ENCODE measurements at places on chromosomes 6 and 20.

- no peak for DNase-seq
Measured at GRCh38 chr6:161351858-161352257, 78.0 kb upstream of the AGPAT4 start.

DNA sequence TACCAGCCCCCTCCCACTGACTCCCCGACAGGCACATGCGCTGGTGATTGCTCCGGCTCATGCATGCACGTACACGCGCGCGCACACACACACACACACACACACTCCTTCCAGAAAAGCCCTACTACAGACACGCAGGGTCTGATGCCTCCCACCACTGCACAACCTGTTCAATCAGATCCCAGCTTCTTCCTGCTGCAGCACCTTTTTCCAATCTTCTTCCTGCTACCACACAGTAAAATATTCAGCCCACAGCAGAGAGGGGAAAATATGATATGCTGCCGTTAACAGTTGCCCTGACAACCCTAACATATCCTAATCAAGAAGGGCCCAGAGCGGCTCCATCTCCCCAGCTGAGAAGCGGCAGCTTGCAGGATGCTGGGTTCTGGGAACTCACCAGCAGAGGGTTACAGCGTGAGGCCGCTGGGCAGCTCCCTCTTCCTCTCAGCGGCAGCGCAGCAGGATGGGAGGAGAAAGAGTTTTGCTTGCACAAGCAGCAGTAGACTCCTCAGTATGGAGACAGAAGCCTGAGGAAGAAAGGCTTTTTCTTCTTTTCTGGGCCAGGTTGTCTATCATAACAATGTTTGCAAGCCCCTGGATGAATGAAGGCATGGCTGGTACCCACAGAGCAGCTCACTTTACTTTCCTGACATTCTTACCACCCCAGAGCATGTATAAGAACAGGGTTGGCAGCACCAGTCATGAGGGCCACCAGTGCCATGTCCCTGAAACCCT is 23.9 kb downstream of the MAP7 start:
- DNase-seq = no peak

DNA sequence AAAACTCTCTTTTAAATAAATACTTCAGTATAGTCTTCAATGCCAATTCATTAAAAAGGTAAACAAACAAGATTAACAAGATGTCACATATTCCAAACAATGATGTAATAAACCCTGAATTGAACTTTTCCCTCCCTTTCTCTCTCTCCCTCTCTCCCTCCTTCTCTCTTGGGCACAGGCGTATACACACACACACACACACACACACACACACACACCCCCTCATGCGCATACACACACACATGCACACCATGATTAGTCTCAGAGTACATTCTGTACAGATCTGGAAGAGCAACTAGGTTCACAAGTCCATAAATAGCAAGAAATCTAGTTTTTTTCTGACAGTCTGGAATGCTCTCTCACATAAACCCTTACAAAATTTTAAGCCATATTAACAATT is 128.3 kb downstream of the DST start:
- DNase-seq = no peak

GRCh38 chr6:168581236-168581635 is 140.3 kb downstream of the SMOC2 start:
- no peak for DNase-seq

GRCh38 chr6:13927203-13927602 is 2.5 kb downstream of the RNF182 start:
- no peak for DNase-seq

DNA sequence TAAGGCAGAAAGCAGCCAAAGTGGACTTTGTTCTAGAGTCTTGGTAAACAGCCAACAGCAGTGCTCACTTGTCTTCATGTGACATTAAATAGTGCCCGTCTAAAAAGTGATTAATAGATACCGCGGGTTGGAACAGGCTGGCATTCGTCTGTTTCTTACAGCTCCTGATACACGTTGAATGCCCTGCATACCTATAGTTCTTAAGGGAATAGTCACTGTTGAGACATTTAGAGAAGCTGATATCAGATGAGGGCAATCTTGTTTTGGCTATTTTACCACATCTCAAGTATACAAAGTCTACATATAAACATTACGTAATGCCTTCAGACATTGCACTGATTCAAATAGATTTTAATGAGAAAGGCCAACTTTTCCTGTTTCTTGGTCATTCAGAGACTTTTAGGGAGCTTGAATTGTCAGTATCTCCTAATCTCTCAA is 374.9 kb upstream of the FLRT3 start:
- no peak for DNase-seq

- no peak for DNase-seq
Measured at GRCh38 chr6:74152096-74152675, 456.2 kb downstream of the CD109 start.

DNA sequence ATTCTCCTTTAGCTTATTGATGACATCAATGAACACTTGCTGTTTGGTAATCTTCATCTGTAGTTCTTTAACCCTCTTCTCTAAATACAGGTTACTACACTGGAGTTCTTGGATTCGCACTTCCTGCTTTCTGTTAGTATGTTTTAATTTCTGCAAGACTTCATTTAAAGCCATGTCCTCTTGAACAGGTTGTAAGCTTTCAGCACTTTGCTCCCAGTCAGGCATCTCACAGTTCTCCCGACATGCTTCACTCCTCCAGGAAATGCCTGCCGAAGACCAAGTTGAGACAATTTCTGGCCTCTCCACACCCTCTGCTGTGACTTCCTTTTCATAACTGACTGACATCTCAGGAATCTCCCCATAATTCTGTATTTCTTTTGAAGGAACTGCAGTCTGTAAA is 15.8 kb downstream of the CAGE1 start:
- DNase-seq = no peak

GRCh38 chr6:73032586-73032985 is 192.7 kb downstream of the KHDC1L start:
- no peak for DNase-seq

GRCh38 chr6:1895721-1896120 is 286.0 kb downstream of the FOXC1 start:
- no peak for DNase-seq

GRCh38 chr20:12166053-12166717 is 248.5 kb downstream of the BTBD3 start:
- DNase-seq = no peak

DNA sequence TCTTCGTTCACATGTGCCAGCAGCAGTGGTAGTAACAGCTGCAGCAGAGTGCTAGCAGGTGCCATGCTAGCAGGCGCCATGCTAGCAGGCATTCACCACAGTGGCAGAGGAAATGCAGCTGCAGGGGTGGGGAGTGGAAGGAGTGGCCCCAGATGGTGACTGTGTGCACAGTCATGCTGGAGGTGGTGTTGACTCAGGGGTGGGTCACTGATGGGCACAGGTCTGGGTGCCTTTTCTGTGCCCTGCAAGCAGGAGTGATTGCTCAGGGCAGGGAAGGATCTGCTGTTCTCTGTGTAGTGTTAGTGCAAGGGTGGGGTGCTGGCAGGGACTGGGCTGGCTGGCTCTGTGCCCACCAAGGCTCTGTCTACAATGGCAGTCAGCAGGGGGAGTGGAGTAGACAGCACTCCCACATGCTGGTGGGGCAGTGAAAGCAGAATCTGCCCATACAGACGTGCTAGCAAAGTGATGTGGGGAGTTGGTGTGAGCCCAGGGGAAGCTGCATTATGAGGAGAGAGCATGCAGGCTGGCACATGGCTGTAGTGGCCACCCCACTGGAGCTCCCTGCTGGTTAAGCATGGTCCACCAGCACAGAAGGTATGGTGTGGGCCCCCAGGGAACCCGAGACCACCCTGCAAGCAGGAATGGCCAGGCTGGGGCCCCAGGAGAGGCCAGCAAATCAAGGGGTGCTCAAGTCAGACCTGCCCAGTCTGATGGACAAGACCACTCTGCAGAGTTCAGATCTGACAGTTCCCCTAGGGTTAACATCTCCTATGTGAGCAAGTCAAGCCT is 11.4 kb upstream of the TSPYL4 start:
- no peak for DNase-seq

- DNase-seq = no peak
Measured at GRCh38 chr6:96017070-96017359, 1.2 kb downstream of the FUT9 start.

DNA sequence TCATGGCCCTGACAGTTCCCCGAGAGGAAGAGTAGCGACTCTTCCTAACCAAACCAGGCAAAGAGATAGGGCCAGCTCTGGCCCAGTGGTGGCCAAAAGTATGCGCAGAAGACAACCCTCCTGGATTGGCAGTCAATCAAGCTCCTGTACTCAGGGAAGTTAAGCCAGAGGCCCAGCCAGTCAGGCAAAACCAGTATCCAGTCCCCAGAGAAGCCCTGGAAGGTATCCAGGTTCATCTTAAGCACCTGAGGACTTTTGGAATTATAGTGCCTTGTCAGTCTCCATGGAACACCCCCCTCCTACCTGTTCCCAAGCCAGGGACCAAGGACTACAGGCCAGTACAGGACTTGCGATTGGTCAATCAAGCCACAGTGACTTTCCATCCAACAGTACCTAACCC is 298.3 kb downstream of the RNGTT start:
- no peak for DNase-seq

GRCh38 chr6:116010790-116011401 is 49.8 kb downstream of the FRK start:
- peak; percentile 61 for DNase-seq

GRCh38 chr20:9457136-9457535 is 57.3 kb upstream of the LAMP5 start:
- DNase-seq = no peak

- DNase-seq = no peak
Measured at GRCh38 chr20:32050851-32051556, 1.0 kb upstream of the HCK start.

- DNase-seq = no peak
Measured at GRCh38 chr6:161407581-161407980, 133.7 kb upstream of the AGPAT4 start.

- DNase-seq = no peak
Measured at GRCh38 chr6:106178900-106179299, 92.8 kb downstream of the PRDM1 start.

- no peak for DNase-seq
Measured at GRCh38 chr6:31580438-31580740, 1.8 kb downstream of the LTB start.

- no peak for DNase-seq
Measured at GRCh38 chr6:15326067-15326614, 80.3 kb downstream of the JARID2 start.

DNA sequence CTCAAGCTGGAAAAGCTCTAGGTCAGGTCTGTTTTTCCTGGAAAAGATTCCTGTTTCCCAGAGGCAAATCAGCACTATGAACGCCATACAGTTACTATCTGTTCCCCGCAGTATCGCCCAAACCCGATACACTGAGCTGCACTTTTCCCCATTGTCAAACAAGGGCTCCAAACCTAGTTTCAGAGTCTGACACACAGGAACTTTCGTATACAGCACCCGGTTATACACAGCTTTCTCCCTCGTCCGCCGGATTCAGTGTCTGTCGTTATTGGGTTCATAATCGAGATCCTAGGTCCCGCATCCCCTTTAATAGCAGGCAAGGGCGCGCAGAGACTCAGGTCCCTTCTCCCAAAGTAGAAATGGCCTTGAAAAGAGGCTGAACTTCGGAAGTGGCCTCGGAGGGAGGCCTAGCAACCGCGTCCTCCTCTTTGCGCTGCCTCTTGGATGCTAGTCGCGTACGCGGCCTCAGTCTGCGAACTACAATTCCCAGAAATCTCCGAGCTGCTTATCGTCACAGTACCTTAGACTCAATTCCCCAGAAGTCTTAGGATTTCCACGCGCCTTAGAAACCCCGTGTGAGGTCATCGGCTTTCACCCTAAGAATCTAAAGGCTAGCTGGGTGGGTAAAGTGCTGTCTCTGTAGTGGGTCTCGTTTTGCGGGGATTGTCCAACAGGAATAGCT is 34.2 kb downstream of the ZNF391 start:
- DNase-seq = no peak

DNA sequence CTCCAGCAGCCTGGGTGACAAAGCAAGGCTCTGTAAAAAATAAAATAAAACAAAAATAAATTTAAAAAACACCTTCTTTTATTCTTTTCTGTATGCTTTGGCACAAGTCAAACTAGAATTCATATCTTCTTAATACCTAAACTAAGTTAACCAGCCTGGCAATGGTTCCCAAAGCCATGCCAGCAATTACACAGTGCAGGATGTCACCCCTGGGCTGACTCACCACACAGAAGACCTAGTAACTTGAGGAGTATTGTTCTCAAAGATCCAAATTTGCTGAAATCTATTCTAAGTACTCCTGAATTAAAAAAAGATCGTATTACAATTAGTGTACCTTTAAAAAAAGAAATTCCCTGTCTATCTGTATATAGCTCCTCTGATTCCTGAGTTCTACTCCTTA is 162.7 kb upstream of the SGK1 start:
- DNase-seq = peak; percentile 57

DNA sequence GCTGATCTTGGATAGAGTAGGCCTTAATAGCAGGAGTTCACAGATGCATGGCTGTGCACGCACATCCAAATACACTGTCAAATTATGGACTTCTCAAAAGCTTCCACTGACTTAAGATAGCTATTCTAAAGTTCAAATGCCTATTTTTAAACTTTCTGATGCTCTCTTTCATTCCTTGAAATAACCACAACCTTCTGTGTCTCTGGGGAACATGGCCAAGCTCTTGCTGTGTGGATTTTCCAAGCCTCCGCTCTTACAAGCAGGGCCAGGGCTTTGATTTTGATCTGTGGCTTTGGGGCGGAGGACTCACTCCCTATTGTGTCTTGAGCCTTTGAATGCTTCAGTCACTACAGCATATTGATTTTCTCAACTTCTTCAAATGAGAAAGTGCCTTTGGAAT is 35.7 kb upstream of the SNRPB2 start:
- DNase-seq = no peak

DNA sequence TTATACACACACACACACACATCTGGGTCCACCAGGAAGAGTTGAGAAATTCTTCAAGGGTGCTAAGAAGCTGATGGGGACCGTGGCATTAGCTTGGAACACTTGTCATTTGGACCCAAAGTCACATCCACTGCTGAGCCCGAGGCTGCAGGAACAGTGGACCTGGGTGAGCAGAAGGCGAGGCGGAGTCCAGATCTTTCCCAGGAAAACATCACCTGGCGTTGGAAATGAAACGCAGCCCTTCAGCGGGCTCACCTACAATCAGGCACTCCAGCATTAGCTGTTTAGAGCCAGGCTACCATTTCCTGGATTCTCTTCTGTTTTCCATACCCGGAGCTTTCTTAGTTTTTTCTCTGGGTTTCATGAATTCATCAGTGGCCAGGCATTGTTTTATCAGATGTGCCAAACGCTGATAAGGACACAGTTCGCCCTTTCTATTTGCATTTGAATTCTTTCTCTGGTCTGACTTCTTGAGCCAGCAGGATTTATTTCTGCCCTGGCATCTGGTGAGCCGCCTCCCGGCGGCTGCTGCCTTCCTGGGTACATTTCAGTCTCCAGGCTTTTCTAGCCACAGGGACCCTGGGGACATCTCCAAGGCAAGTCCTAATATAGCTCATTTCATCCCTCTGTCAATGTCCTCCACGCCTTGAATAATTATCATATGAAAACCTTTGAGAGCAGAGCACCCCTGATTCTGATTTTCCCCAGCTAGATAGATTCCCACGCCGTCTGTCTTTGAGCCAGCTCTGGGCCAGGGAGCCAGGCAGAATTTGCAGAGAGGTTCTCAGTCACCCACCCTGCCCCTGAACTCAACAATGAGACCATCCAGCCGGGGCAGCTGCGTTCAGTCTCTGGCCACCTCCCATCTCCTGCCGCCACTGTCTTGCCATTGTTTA is 170.9 kb downstream of the TTLL2 start:
- DNase-seq = no peak

- DNase-seq = no peak
Measured at GRCh38 chr20:56897318-56897957, 268.3 kb downstream of the TFAP2C start.
